ENCODE measurements at places on chromosomes 6 and 20.

GRCh38 chr20:32007787-32008616, 2.2 kb upstream of the CCM2L start:
- no peak for DNase-seq

- peak; percentile 70 for DNase-seq
Observed at GRCh38 chr20:59087829-59088433, 45.3 kb upstream of the PRELID3B start.

DNA sequence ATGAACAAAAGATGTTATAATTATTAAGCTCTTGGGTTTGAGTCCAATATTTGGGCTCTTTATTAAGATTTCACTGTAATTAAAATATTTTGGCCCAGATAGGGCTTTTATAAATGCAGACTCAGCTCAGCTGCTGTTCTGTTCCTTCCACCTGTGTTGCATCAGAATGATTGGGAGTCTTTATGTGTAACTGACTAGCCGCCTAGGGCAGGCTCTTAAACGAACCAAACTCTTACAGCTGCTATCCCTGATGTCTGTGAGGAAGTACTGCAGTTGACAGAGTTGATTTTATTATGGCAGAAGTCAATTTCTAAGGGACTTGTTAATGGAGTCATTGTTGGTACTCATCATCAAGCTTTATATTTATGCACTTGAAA, 144.7 kb downstream of the MYO6 start:
- no peak for DNase-seq

DNA sequence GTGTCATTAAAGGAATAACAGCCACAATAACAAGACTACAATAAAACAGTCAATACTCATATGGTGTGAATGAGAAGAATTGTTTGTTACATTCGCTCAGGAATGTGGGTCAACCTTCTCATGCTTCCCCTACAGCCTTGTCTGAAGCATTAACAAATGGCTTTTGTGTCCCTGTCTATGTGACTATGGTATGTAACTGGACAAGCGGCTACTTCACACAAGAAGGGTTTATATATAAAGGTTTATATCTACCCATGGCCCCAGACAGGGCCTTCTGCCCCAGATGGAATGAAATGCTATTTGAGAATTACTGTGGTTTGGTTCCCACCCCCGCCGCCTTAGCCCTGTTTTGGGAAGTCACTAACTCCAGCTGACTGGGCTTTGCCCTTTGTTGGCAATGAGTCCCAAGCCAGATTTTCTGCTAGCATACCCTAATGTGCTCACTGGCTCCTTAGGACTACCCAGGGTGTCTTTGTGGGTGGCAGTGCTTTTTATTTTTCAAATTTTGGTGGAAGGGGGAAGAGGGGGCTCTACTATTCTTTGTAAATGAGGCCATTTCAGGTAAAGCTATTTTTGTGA, 39.4 kb downstream of the TFAP2A start:
- no peak for DNase-seq

DNA sequence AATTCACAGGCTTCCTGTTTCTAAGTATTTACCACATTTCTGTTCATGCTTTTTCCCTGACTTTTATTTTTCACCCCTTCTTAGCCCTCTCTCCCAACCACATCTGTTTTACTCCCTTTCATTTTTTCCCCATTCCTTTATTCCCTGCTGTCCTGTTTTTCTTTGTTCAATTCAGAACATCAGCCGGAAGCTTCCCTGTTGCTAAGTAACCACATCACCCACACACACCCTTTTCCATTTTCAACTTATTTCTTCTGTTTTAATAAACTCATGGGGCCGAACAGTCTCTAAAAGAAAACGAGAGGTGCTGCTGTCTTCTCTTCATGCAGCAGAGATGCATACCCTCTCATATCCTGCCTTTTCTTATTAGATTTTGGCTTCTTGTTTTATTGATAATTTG, 53.5 kb upstream of the CEP85L start:
- DNase-seq: no peak

- DNase-seq: no peak
Observed at GRCh38 chr20:25246182-25246999, 1.5 kb upstream of the PYGB start.

GRCh38 chr6:3732345-3733141, 19.0 kb downstream of the PXDC1 start:
- peak; percentile 61 for DNase-seq

DNA sequence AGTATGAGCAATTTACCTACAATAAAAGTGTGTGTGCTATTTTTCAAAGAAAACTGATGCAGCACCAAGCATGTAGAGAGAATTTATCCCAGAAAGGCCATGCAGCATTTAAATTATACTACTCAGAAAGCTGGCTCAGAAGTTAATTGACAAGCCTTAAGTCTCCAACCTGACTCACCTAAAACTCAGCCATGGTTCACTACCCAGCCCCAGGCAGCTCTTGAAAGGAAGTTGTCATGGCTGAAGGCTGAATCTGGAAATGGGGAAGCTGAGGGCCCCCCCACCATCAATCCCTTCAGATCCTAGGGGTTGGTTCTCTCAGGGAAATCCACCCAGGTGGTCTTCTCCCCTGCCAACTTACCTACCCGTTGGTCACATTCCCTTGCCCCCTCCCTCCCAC, 19.7 kb downstream of the PPIL6 start:
- no peak for DNase-seq

DNA sequence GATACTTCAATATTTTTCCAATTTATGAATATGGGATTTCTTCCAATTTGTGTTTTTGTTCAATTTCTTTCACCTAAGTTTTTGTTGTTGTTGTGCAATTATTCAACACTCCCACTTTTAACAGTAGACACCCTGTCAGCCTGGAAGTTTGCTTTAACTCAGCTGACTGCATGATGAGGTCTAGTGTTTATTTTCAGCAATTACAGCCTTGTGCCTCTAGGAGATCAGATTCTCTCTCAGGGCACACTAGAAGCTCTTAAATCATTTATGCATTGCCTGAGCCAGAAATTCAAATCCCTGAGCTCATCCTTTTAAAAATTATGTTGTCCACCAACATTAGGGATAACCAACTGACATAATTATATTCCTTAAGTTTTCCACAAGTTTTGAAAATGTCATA, 85.7 kb downstream of the MRAP2 start:
- DNase-seq: no peak

GRCh38 chr6:108937170-108937569, 88.9 kb downstream of the ARMC2 start:
- no peak for DNase-seq

DNA sequence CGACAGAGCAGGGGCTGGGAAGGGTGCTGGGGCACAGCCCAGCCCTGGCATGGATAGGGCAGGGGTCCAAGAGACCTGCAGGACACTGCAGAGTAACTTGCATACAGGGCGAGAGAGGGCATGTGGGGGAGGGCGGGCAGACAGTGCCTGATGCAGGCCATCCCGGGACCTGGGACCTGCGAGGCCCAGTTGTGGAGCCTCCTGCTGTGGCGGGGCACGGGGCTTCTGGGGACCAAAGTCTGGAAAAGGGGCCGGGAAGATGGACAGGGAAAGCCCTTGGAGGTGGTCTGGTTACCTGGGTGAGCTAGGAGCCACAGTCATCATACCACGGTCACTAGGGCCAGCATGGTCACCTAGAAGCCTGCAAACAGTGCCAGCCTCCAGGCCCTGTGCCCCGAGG, 412 bp upstream of the TUBB1 start:
- no peak for DNase-seq

DNA sequence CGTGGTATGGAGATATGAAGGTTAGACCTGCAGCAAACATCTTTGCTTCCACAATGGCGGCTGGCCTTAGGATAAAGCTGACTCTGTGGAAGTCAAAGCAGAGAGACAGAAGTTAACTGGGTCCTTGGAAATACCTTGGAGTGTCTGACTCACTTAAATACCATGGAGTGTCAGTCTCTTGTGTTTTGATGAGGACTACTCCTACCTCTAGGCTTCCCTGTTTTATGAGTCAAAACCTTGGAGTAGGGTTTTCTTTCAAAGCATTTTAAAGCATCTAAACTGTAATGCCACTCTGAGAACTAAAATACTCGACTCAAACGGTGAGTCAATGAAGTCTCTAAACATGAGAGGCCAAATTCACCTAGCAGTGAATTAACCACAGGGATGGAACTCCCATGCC, 329.1 kb downstream of the SAMD5 start:
- no peak for DNase-seq

Data from stimulated activated CD4-positive, alpha-beta T cell treated with anti-CD3 and anti-CD28 coated beads, TNF-alpha, amount 100 ng/mL, for 24 hours (primary cell).